ENCODE measurements at places on chromosomes 3 and 15.
A peak's percentile ranks its signal among the peaks of the same experiment; 100 is the strongest.

GRCh38 chr3:29408676-29409075 is 127.8 kb downstream of the RBMS3 start:
- DNase-seq, result peak; percentile 49

GRCh38 chr3:38130631-38131065 is 6.3 kb downstream of the ACAA1 start:
- no peak for DNase-seq

DNA sequence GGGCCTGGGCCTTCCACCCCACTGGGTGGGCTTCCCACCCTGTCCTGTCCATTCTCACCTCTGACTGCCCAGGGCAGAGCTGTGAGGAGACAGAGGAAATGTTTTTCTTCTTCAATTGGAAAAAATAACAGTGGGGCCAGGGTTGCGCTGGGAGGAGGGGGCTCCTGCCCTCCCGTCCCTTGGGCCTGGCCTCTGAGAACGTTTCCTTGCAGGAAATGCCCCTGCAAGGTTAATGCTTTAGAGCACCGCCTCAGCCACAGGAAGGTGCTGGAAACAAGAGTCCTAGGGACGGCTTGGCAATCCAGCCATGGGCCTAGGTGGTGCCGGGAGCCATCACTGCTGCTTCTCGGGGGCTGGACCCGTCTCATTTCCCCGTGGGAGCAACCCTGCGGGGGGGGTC is 3.8 kb upstream of the PLXND1 start:
- DNase-seq, result no peak

GRCh38 chr3:153495422-153495821 is 333.4 kb downstream of the RAP2B start:
- no peak for DNase-seq

GRCh38 chr3:18018491-18019160 is 276.2 kb upstream of the TBC1D5 start:
- DNase-seq, result peak; percentile 16
